GM12878 (cell line): ENCODE measurements at places on chromosomes 7 and 10. TPM values are rescaled to one million over a fixed set of nuclear protein-coding genes. Genes with fewer than 3 reads are reported as not detected.

- DNase-seq: no peak
Observed at GRCh38 chr7:103666326-103666725, 220.3 kb upstream of the SLC26A5 start.

GRCh38 chr7:97772045-97772901 lies 40.4 kb downstream of the TAC1 start:
- DNase-seq: no peak

DNA sequence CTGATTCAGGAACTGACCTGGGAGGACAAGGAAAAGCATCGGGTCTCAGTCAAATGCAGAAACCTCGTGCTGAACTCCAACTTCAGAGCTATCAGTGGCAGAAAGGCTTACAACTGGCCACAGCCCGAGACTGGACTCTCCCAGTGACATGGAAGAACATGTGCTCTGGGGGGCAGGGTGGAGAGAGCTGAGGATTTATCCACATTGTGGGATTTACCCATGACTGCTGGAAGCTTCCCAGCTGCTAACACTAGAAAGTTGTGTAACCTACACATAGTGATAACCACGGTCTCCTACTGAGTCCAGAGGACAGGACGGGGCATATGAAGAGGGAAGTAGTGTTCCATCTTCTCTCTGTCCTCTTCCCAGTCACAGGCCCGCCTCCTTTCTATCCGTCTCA lies 103.4 kb downstream of the ITIH5 start:
- DNase-seq: no peak

GRCh38 chr7:42627101-42627500 lies 284.8 kb downstream of the C7orf25 start:
- no peak for DNase-seq

DKK1 gene
- 0.08 and 0.12 TPM in 2 replicates for polyA plus RNA-seq

TMEM225B gene
- polyA plus RNA-seq: 0.24 and 0.27 TPM in 2 replicates

AKR1C4 gene
- polyA plus RNA-seq: 0.20 TPM in 1 of 2 replicates, not detected in the other

DNA sequence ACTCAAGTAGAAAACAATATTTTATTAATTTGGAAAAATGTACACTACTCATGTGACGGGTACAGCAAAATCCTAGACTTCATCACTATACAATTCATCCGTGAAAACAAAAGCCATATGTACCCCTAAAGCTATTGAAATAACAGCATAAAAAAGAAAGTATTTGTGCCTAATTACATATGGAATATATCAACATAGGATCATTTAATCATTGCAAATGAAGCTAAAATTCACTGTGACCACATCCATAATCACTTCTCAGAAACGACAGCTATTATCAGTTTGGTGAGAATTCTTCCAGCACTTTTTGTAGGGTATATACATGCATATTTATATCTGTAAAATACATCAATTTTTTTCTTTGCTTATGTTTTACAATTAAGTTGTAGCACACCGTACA lies 128.0 kb downstream of the ARL4A start:
- DNase-seq: no peak

GRCh38 chr10:49619613-49620012 lies 5.8 kb downstream of the CHAT start:
- DNase-seq: no peak

- DNase-seq: no peak
Observed at GRCh38 chr7:12493407-12493806, 77.1 kb upstream of the SCIN start.

GRCh38 chr7:40721342-40721949 lies 586.6 kb downstream of the SUGCT start:
- DNase-seq: no peak

DNA sequence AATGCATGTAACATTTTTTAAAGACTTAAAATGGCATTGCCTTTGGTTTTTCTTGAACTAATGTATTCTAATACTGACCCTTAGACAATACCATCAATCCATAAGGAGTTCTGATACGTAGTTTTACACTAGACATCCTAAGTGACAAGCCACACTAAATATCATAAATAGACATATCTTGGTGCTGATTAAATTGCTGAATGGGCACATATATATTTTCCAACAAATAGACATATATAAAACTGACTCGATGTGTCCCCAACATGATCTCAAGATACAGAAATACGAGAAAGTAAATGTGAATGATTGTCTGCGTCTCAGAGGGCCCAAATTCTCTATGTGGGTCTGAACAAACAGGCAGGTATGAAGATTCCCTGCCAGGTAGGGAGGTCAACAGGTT lies 99.8 kb downstream of the NEBL start:
- no peak for DNase-seq

DNA sequence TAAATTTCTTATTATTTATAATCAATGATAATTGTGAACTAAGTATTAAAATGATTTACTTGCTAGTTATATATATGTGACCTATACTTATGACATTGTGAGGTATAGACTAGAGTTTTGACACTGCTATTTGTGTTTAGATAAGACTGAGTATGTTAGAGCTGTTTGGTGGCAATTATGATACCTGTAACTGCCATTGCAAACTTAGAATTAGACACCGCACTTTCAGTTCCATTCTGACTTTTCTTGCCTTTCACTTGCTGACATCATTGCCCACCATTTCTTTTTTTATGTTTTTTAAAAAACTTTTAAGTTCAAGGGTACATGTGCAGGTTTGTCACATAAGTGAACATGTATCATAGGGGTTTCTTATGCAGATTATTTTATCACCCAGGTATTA lies 214.5 kb downstream of the MBL2 start:
- DNase-seq: no peak

GRCh38 chr10:47207281-47207615 lies 92.7 kb upstream of the GDF10 start:
- no peak for DNase-seq

DNA sequence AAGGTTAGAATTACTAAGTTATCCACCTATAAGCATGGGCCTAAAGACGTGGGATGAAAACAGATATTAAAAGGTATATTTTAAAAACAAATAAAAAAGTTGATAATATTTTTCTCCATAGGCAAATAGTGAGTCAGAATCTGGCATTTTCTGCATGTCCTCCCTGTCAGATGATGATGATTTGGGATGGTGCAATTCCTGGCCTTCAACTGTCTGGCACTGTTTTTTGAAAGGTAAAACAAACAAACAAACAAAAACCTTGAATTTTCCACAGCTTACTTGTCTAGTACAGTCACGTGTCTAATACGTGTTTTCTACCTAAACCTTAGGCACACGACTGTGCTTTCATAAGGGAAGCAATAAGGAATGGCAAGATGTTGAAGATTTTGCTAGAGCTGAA lies 17.4 kb downstream of the HBP1 start:
- DNase-seq: no peak
